ENCODE measurements at places on chromosomes 12 and 14. TPM values are rescaled to one million over a fixed set of nuclear protein-coding genes. Genes with fewer than 3 reads are reported as not detected.

- H3K36me3 ChIP-seq = no peaks in the 10 kb centered on the region
- H3K27ac ChIP-seq = no peak overlapping the region
- no peaks in the 10 kb centered on the region for H3K4me1 ChIP-seq
- H3K4me3 ChIP-seq = no peak overlapping the region
Measured at GRCh38 chr12:57657744-57658143, 24.7 kb upstream of the B4GALNT1 start.

The CDC42BPB gene
- 131 TPM for total RNA-seq

The KRT82 gene
- not detected for total RNA-seq

The SMIM41 gene
- total RNA-seq = not detected

DNA sequence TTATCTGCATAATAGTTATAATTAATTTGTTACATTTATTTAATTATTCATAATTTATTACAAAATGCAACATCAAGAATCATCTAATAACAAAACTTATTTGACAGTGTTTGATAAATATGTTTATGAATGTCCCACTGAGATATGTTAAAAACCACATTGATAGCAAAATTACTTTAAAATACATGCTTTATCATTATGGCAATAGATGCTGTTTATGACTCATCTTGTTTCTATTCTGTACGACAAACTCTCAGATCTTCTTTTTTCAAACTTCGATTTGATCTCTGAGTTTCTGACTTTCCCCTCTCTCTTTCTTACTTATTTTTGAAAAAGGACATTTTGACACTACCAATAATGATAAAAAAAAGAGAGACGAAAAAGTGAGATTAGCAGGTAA is 56.8 kb upstream of the LRRK2 start:
- H3K27me3 ChIP-seq = no peaks in the 10 kb centered on the region
- no peaks in the 10 kb centered on the region for H3K4me1 ChIP-seq
- DNase-seq = no peak

GRCh38 chr12:124109760-124110159 is 136.7 kb downstream of the ZNF664 start:
- H3K4me3 ChIP-seq = no peak overlapping the region
- H3K27ac ChIP-seq = peak overlapping the region; percentile 91
- DNase-seq = peak; percentile 85
- no peaks in the 10 kb centered on the region for H3K27me3 ChIP-seq
- H3K36me3 ChIP-seq = no peaks in the 10 kb centered on the region
- peaks cover 20% of the 10 kb centered on the region for H3K4me1 ChIP-seq

GRCh38 chr12:54622463-54623183 is 12.1 kb downstream of the LACRT start:
- no peaks in the 10 kb centered on the region for H3K4me1 ChIP-seq
- no peak overlapping the region for H3K4me3 ChIP-seq
- H3K36me3 ChIP-seq = no peaks in the 10 kb centered on the region
- no peak for DNase-seq

DNA sequence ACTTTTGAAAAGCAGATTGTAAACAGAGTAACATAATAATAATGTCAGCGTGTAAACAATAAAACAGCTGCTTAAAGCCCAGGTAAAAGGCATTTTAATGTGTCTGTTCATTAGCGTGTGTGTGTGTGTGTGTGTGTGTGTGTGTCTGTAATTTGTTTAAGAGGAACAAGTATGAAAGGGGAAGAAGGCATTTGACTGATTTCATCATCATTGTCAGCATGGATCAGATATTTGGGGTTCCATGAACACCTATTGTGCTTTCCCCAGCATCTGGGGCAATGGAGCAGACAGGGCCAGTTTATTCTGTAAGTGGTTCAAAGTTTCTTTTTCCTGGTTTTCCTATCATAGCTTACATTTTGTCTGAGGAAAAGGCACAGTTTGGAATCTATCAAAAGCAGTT is 28.9 kb downstream of the SLC25A21 start:
- H3K4me3 ChIP-seq = no peak overlapping the region
- no peaks in the 10 kb centered on the region for H3K4me1 ChIP-seq
- H3K36me3 ChIP-seq = no peaks in the 10 kb centered on the region
- no peaks in the 10 kb centered on the region for H3K27me3 ChIP-seq
- H3K27ac ChIP-seq = no peak overlapping the region
- no peak for DNase-seq

The TTC6 gene
- total RNA-seq = not detected

DNA sequence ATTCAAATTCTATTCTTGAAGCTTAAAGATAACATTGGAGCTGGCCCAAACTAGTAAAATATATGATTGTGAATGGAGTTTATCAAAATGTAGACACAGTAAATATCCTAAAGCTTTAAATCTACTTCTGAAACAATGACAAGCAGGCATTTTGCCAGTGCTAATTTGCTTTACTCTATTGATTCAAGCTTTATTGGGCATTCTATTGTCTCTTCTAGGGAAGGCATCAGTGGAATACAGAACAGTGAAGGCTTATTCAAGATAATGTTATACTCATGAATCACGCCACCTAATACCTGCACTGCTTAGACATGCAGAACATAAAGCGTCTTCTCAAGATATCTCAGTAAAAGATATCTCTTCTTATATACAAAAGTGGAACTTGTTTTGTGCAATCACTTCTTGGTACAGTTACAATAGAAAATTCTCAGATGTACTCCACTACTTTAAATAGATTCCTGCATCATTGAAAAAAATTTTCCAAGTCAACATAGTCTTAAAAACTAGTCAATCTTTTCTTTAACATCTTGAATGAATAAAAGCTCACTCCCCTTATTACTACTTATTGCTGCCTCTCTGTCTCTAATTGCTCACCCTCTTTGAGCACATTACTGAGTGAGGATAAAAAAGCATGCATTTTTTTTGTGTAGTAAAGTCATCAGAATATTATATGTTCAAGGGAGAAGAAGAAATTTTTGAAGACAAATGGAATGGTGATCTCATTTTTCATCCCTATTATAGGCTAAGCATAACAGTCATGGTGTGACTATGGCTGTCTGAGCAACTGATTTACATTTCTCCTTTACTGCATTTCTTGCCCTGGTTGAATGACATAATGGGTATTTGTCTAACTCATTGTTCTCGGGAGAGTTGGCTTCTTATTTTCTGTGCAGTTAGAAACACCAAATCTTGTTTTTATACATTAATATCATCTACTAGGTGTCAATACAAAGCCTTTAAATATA is 98.0 kb upstream of the E2F7 start:
- H3K36me3 ChIP-seq = no peaks in the 10 kb centered on the region
- no peak overlapping the region for H3K4me3 ChIP-seq
- no peaks in the 10 kb centered on the region for H3K27me3 ChIP-seq
- no peak overlapping the region for H3K27ac ChIP-seq
- no peak for DNase-seq
- no peaks in the 10 kb centered on the region for H3K4me1 ChIP-seq

DNA sequence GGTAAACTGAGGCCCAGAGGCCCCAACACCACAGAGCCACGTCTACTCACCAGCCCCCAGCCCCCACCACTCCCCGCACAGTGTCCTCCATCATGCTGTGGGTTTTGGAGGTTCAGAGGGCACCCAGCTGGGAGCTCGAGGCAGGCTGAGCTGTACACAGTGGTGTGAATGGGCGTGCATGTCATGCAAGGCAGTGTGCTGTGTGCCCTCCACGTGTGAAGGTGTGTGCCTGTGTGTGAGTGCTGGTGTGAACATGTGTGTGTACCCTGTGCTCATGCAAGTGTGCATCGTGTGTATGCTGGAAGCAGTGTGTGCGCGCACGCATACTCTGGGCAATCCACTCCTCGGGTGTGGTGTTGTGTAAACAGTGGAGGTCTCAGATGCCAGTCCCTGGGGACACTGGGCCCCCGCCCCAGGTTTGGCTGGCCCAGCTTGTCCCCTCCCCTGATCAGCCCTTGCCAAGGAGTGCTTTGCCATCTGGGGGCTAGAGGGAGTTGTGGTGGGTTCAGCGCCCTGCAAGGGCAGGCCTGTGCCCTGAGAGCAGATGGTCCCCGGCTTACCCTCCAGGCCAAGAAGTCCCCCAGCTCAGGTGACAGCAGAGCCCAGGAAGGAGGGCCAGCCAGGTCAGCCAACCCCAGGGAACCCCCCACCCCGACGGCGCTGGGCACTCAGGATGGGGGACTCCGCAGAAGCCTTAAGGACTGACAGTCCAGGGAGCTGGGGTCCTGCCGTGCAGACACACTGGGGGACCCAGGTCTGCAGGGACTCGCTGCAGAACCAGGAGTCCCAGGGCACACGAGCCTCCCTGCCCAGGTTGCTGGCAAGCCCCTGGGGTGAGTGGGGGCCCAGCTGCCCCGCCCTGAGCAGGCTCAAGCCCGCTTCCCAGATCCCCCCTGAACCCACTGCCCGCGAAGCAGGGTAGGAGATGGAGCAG is 23.8 kb upstream of the GPR132 start:
- no peaks in the 10 kb centered on the region for H3K36me3 ChIP-seq
- H3K27me3 ChIP-seq = no peaks in the 10 kb centered on the region
- no peak overlapping the region for H3K4me3 ChIP-seq
- peaks cover 28% of the 10 kb centered on the region for H3K4me1 ChIP-seq
- H3K27ac ChIP-seq = no peak overlapping the region
- DNase-seq = no peak

The SPX gene
- not detected for total RNA-seq

The SERPINA3 gene
- total RNA-seq = not detected

DNA sequence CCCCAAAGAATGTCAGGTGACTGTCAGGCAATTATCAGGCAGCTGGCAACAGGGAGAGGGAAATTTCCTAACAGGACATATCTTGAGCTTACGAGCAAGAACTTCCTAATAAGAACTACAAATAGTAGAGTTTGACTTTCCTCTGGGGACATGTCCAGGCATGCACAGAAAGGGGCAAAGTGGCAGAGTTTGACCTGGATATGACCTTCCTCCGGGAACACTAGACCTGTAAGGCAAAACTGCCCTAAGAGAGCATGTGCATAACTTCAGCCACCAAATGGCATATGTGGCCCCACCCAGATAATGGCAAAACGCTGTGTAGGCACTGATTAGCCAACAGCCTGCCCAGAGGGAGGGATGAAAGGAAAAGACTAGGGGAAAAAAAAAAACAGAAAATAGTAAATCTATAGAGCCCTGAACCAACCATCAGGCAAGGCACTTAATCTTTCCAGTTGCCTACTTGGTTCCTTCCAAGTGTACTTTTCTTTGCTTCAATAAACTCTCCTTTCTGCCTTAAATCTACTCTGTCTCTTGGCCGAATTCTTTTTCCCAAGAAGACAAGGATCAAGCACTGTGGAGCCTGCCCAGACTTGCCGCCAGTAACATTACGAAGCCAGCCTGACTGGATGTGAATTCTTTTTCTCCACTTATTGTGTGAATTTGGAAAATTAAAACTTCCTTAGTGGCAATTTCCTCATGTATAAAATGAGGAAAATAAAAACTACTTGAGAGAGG is 164.1 kb downstream of the SPTSSA start:
- H3K4me3 ChIP-seq = no peak overlapping the region
- no peak for DNase-seq
- H3K36me3 ChIP-seq = no peaks in the 10 kb centered on the region
- H3K4me1 ChIP-seq = no peaks in the 10 kb centered on the region
- H3K27ac ChIP-seq = no peak overlapping the region
- peaks cover under 1% of the 10 kb centered on the region for H3K27me3 ChIP-seq

DNA sequence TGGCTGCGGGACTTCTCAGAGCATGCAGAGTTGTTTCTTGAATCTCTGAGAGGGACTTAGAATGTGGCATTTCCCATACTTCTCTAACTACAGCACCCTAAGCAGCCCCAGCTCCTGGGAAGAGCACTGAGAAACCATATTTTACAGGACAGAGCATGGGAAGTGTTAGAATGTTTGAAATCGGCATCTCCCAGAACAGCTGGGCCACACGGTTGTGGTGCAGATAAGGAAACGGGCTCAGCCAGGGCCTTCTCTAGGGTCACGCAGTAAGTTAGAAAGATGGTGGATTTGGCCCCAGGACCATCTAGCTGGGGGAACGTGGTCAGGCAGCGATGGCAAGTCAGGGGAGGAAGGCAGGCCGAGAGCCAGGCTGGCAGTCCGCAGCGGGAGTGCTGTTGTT is 10.5 kb upstream of the HHIPL1 start:
- no peak for DNase-seq
- H3K27ac ChIP-seq = no peak overlapping the region
- no peak overlapping the region for H3K4me3 ChIP-seq
- no peaks in the 10 kb centered on the region for H3K27me3 ChIP-seq

DNA sequence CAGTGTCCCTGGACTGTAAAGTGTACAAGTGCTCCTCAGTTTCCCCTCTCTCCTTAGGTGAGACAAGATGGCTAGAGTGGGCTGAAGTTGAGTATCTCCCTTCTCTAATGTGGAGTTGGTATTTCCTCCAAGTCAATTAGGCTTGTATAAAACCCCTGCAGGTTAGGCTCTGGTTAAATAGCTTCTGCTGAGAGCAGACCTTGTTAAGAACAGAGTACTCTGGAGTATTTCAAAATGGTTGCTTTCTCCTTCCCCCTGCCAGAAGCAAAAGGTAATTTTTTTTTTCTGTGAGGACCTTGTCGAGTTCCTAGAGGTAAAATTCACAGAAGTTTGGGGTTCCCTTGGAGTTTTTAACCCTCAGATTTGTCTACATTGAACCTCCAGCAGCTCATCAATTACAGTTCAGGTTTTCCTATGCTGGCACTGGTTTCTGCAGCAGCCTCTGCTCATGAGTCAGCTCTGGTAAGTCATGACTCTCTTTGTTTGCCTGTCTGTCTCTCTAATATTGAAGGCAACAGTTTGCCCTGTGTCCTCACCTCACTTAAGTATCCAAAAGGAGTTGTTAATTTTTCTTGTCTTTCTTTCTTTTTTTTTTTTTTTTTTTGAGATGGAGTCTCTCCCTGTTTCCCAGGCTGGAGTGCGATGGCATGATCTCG is 27.8 kb upstream of the GLIPR1 start:
- H3K4me1 ChIP-seq = no peaks in the 10 kb centered on the region
- no peaks in the 10 kb centered on the region for H3K36me3 ChIP-seq
- H3K27me3 ChIP-seq = peaks cover 4% of the 10 kb centered on the region
- DNase-seq = no peak

DNA sequence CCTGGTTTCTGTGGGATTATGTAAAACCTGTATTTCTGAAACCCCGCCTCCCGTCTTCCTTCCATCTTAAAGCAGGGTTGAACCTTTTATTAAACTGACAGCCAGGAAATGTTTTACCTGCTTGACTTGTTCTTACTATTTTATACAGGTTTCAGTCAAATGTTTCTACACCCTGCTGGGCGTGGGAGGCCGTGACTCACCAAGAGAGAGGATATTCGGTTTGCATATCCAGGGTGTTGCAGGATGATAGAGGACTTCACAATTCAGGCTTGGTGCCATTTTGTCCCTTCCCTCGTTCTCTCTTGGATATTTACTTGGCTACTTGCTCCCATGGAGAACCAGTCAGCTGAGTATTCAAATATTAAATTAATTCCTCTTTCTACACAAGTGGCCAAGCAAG is 69.7 kb downstream of the ARF6 start:
- H3K36me3 ChIP-seq = no peaks in the 10 kb centered on the region
- no peaks in the 10 kb centered on the region for H3K27me3 ChIP-seq
- no peak overlapping the region for H3K4me3 ChIP-seq
- DNase-seq = no peak
- no peak overlapping the region for H3K27ac ChIP-seq
- no peaks in the 10 kb centered on the region for H3K4me1 ChIP-seq

GRCh38 chr12:46087916-46088439 is 97.6 kb upstream of the SCAF11 start:
- no peak for DNase-seq

DNA sequence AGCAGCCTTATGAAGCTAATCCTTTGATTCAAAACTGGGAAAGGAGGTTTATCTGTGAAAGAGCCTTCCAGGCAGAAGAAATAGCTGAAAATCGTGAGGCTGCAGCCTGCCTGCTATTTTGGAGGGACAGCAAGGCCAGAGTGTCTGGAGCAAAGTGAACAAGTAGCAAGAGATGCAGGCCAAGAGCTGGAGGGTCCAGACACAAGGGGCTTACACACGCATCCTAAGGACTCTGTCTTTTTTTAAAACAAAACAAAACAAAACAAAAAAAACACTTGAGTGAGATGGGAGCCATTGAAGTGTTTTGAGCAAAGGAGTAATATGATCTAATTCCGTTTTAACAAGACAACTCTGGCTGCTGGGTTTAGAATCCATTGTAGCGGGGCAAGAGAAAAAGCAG is 76.4 kb upstream of the BCAT1 start:
- no peaks in the 10 kb centered on the region for H3K4me1 ChIP-seq
- peaks cover 1% of the 10 kb centered on the region for H3K27me3 ChIP-seq
- no peak overlapping the region for H3K4me3 ChIP-seq
